ENCODE measurements at places on chromosomes 1 and 21. TPM values are rescaled to one million over a fixed set of nuclear protein-coding genes. Genes with fewer than 3 reads are reported as not detected.

The NPPB gene
- total RNA-seq, result not detected

The SHISA4 gene
- not detected for total RNA-seq

The S100A14 gene
- total RNA-seq, result not detected

GRCh38 chr1:46158312-46159281 lies 16.3 kb upstream of the TSPAN1 start:
- H3K36me3 ChIP-seq, result no peaks in the 10 kb centered on the region
- no peak for DNase-seq
- no peak overlapping the region for H3K4me3 ChIP-seq
- no peaks in the 10 kb centered on the region for H3K27me3 ChIP-seq

DNA sequence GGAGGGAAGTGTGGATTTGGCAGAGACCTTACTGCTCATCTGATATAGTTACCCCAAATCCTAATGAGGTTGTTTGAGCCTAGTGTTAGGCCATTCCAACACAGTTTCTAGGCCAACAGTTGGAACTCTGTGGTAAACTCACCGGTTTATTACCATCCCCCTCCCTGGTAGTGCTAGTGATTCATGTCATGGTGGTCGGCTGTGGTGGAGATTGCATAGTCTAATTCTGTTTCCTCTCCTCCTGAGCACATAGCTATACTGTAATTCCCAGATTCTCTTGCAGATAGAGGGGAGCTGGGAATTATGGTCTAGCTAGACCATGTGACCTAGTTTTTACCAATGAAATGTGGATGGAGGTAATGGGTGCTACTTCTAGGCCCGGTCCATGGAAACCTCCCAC lies 123.7 kb upstream of the KIF26B start:
- no peak for DNase-seq
- H3K36me3 ChIP-seq, result no peaks in the 10 kb centered on the region
- peaks cover 7% of the 10 kb centered on the region for H3K4me1 ChIP-seq
- no peak overlapping the region for H3K27ac ChIP-seq
- no peaks in the 10 kb centered on the region for H3K27me3 ChIP-seq
- no peak overlapping the region for H3K4me3 ChIP-seq

DNA sequence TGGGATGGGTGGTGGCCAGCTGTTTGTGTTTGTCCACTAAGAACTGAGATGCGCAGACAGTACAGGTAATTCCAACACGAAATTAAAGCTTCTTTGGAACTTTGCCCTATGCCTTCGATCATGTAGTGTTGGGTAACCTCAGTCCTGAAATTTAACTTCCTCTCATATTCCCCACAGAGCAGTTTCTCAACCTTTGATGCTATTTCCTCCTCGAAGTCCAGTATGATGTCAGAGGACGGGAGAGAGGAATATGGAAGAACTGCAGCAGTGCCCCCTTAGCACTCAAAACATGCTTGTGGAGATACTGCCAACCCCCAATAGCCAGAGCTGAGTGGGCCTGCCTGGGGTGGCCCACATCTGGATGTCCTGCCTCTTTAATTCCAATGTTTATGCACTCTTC lies 3.6 kb downstream of the LPAR3 start:
- H3K4me3 ChIP-seq, result no peak overlapping the region
- DNase-seq, result no peak

DNA sequence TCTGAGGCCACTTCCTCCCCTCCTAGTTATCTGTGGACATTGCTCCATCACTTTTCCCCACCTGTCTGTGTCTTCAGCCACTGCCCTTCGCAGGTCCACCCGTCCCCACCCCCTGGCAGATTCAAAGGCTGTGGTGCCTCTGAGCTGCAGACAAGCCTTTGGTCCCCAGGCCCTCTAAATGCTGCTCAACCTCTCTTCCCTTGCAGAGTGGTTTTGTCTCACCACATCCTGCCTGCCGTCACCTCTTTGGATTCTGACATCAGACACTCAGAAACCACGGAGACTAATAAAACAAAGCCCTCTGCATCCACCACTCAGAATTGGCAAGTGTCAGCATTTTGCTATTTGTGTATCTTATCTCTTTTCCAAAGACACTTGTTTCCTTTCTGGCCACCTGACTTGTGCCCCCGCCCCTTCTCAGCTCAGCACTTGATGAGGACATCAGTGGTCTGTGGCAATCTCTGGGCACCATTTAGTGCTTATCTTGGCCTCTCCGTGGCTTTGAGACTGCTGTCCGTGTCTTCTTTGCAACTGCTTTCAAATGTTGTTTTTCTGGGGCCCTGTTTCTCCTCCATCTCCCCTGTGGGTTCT lies 7.7 kb downstream of the CNIH3 start:
- DNase-seq, result peak; percentile 70
- no peak overlapping the region for H3K4me3 ChIP-seq
- H3K4me1 ChIP-seq, result peaks cover 24% of the 10 kb centered on the region
- peaks cover 10% of the 10 kb centered on the region for H3K27me3 ChIP-seq
- H3K36me3 ChIP-seq, result no peaks in the 10 kb centered on the region
